ENCODE measurements at places on chromosomes 5 and 9. TPM values are rescaled to one million over a fixed set of nuclear protein-coding genes. Genes with fewer than 3 reads are reported as not detected.

GRCh38 chr5:54991416-54991815 lies 6.0 kb upstream of the ESM1 start:
- peak; percentile 28 for DNase-seq

DNA sequence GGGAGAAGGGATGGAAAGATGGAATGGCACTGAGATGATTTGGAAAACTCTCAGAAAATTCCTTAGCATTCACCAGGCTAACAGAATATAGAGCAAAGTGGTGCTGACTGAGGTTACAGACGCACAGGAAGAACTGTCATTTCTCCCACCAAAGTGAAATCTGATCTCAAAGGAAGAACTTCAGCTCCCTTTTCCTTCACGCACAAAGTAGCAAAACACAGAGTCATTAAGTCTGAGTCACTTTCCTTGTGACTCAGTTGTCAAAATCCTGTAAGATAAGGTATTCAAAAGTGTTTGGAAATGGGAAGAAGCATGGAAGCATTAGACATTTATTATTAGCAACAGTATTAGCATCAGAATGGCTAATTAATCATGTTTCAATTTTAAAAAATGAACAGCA lies 11.7 kb downstream of the MPDZ start:
- peak; percentile 83 for DNase-seq

DNA sequence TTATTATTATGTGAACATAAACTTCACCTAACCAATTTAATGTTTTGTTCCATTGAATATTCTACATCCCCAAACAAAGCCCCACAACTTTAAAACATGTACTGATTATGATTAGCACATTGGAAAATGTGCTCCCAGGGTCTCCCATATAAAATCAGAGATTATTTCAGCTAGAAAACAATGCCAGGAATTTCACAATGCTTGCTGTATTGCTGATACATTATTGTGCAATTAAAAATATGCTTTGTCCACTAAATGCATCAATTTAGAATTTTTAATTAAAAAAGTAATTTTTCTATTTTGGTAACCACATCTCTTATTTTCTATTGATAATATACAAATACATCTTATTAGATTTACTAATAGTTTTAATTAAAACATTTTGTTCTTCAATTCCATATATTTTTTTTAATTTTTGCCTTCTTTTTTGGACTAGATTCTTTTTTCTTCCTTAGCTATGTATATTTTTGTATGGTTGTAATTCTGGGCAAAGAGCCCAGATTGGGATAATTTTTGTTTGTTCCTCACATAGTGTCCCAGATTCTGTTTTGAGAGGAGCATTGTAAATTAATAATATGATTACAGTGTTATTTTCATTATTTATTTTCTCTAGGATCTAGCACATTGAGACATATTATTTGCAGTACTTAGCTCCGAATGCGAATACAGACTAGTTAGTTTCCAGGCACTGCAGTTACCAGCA lies 241.5 kb upstream of the CDH18 start:
- DNase-seq = no peak

- DNase-seq = peak; percentile 49
Measured at GRCh38 chr5:115586525-115587146, 15.6 kb downstream of the TICAM2 start.

GRCh38 chr5:141758310-141758998 lies 76.4 kb upstream of the ARAP3 start:
- DNase-seq = no peak

DNA sequence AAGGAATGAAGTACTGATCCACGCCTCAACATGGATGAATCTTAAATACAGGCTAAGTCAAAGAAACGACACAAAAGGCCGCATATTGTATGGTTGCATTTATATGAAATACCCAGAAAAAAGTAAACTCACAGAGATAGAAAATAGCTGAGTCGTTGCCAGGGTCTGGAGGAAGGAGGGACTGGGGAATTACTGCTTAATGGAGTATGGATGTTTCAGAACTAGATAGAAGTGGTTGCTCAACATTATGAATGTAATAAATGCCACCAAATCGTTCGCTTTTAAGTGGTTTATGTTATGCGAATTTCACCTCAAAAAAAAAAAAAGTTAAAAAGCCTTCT lies 784 bp upstream of the MSANTD3 start:
- DNase-seq = no peak

CTSV gene
- total RNA-seq = 8.1 TPM

ENTPD8 gene
- not detected for total RNA-seq

CARD6 gene
- total RNA-seq = 3.2 TPM

BHMT2 gene
- 0.45 TPM for total RNA-seq

PAEP gene
- total RNA-seq = not detected

PGM5 gene
- not detected for total RNA-seq

SH2D3C gene
- not detected for total RNA-seq
